HepG2 (cell line): ENCODE measurements at places on chromosomes 7 and 10.

- DNase-seq: no peak
Measured at GRCh38 chr7:24717247-24717622, 40.0 kb downstream of the GSDME start.

- no peak for DNase-seq
Measured at GRCh38 chr10:8369666-8370065, 315.2 kb downstream of the GATA3 start.

GRCh38 chr7:71472962-71473361 lies 341.0 kb downstream of the GALNT17 start:
- no peak for DNase-seq

DNA sequence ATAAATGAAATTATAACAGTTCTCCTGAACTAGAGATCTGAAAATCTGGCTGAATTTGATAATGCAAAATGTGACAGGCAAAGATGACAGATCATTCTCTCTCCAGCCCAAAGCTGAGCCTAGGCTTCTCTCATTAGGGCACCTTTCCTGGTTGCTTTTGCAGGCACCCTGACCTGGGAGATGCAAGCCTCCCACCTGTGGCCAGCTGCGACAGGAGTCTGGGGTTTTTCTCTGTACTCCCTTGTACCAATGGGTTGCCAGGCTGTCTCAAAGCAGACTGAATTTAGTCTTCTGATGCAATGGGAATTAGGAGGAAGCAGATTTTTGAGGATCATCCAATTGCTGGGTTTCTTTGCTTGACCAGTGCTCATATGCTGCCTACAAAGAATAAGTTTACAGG lies 85.0 kb upstream of the EFCAB10 start:
- no peak for DNase-seq

- DNase-seq: peak; percentile 5
Measured at GRCh38 chr10:71064413-71065118, 147.8 kb upstream of the UNC5B start.

- DNase-seq: no peak
Measured at GRCh38 chr7:72190919-72191318, 221.2 kb downstream of the CALN1 start.
